Stimulated activated CD4-positive, alpha-beta T cell treated with anti-CD3 and anti-CD28 coated beads, TNF-alpha, amount 100 ng/mL, for 4 hours (primary cell): ENCODE measurements at places on chromosomes 6 and 20.

GRCh38 chr6:137739544-137739943, 127.5 kb upstream of the TNFAIP3 start:
- DNase-seq, result no peak

GRCh38 chr20:13355411-13355810, 134.3 kb downstream of the ISM1 start:
- no peak for DNase-seq

GRCh38 chr6:113591896-113592827, 265.0 kb upstream of the MARCKS start:
- no peak for DNase-seq

DNA sequence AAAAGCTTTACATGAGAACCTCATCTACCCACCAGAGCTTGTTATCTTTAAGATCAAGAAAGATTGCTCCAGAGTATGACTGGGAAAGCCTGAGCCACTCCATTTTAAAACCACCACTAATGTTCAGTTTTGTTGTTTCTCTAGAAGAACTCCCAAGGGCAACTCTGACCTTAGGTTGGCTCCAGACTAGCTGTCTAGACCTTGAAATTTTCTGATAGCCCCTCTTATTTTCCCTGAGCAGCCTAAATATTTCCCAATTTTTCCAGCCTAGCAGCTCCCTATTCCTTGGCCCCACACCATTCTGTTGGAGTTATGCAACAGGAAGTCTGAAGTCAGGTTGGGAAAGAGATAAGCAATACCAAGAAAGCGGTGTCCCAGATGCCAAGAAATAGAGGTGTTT, 84.6 kb upstream of the TCF21 start:
- no peak for DNase-seq

GRCh38 chr6:147684906-147685305, 176.4 kb downstream of the SAMD5 start:
- no peak for DNase-seq

GRCh38 chr20:58776109-58776508, 74.6 kb downstream of the GNAS-AS1 start:
- DNase-seq, result no peak

- no peak for DNase-seq
Measured at GRCh38 chr20:38673725-38674091, 50.6 kb upstream of the SLC32A1 start.

DNA sequence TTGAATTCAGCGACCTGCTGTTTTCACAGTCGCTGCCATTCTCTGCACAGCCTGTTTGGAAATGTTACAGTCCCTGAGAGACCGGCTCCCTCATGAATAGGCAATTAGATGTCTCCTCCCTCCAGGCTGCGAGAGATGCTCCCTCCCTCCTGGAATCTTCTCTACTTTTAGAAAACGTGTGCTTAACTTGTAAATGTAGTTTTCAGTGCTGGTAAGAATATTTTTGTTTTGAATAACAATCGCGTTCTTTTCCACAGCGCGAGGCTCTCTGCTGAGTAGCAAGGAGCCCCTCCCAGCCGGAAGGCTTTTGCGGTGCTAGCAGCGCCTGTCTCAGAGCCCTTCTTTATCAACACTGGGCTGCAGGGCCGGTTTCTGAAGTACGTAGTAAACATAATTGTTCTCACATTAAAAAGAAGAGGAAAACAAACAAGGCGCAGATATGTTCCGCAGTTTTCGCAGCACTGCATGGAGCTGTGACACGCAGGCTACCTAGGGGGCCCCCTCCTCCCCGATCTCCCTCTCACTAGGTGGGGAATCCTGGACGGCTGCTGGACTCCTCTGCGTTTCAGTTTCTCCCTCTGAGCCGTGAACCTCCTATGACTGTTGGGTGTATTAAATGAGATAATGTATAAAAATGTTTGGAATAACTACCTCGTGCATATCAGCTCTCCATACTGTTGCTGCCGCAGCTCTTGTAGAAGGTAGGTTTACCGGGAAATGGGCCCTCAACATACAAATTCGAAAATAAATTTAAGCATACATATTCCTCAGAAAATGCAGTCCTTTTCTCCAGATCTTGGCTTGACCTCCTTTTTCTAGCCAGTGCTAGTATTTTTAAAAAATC, 79.0 kb upstream of the SPACA1 start:
- no peak for DNase-seq

DNA sequence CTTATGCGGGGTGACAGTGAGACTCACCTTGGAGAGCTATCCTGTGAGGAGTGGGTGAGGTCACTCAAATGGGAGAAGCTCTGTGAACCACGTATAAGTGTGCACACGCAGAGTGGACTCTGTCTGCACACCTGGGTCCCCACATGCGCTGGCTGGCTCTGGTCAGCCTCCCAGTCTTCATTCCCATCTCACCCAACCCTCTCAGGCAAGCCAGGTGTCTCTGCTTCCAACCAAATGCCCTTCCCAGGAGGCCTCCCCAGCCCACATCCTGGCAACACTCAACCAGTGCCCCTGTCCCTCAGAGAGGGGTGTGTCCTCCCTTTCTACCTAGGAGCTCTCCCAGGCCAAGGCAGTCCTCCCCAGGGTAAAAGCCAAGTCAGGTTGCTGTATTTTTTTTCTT, 8.0 kb upstream of the PI16 start:
- DNase-seq, result no peak

GRCh38 chr20:63678071-63678470, 18.4 kb upstream of the TNFRSF6B start:
- DNase-seq, result no peak

- DNase-seq, result no peak
Measured at GRCh38 chr6:150596439-150596838, 3.2 kb upstream of the PLEKHG1 start.

- DNase-seq, result no peak
Measured at GRCh38 chr6:112571488-112572270, 224.5 kb downstream of the RFPL4B start.
